Activated CD4-positive, alpha-beta T cell treated with anti-CD3 and anti-CD28 coated beads, Interleukin-2, amount 10 ng/mL, durations not matched to agents 24 days and 14 days (primary cell): ENCODE measurements at places on chromosomes 6 and 20. TPM values are rescaled to one million over a fixed set of nuclear protein-coding genes. Genes with fewer than 3 reads are reported as not detected.

The TP53TG5 gene
- total RNA-seq = 0.12 TPM in 1 of 2 replicates, not detected in the other

DNA sequence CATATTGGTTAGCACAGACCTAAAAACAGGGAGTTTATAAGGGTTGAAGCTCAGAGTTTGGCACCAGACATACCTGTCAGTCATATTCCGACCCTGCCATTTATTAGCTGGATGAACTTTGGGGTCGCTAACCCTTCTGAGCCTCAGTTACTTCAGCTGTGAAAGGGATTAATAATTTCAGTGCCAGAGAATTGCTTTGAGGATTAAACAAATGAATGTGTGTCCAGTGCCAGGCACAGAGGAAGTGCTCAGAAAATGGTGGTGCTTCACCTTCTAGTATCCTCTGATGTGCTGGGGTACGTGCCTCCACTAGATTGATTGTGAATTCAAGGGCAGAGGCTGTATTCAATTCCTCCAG is 4.1 kb upstream of the EPB41L1 start:
- no peaks in the 10 kb centered on the region for H3K36me3 ChIP-seq
- H3K4me1 ChIP-seq = peaks cover 2% of the 10 kb centered on the region
- no peak overlapping the region for H3K4me3 ChIP-seq
- no peak for DNase-seq
- H3K27me3 ChIP-seq = peaks cover 31% of the 10 kb centered on the region

- DNase-seq = no peak
- no peaks in the 10 kb centered on the region for H3K36me3 ChIP-seq
- H3K4me3 ChIP-seq = no peak overlapping the region
- H3K27ac ChIP-seq = no peak overlapping the region
- no peaks in the 10 kb centered on the region for H3K4me1 ChIP-seq
These were observed 89.1 kb downstream of the AFG1L start for GRCh38 chr6:108383981-108384380.

- DNase-seq = no peak
- no peaks in the 10 kb centered on the region for H3K27me3 ChIP-seq
- peak overlapping the region; percentile 33 for H3K4me3 ChIP-seq
- H3K4me1 ChIP-seq = peaks cover 8% of the 10 kb centered on the region
- peak overlapping the region; percentile 27 for H3K27ac ChIP-seq
These were observed 610.1 kb upstream of the ARID1B start for GRCh38 chr6:156167016-156167624.

The CST2 gene
- total RNA-seq = not detected in 2 replicates

The COL20A1 gene
- total RNA-seq = not detected in 2 replicates

GRCh38 chr6:158938811-158939254 is 61.2 kb downstream of the RSPH3 start:
- peak overlapping the region; percentile 58 for H3K4me3 ChIP-seq
- H3K27ac ChIP-seq = no peak overlapping the region
- H3K27me3 ChIP-seq = peaks cover 24% of the 10 kb centered on the region
- H3K4me1 ChIP-seq = peaks cover 10% of the 10 kb centered on the region
